Stimulated activated CD4-positive, alpha-beta T cell treated with anti-CD3 and anti-CD28 coated beads, TNF-alpha, amount 100 ng/mL, for 24 hours (primary cell): ENCODE measurements at places on chromosomes 6 and 20.

DNA sequence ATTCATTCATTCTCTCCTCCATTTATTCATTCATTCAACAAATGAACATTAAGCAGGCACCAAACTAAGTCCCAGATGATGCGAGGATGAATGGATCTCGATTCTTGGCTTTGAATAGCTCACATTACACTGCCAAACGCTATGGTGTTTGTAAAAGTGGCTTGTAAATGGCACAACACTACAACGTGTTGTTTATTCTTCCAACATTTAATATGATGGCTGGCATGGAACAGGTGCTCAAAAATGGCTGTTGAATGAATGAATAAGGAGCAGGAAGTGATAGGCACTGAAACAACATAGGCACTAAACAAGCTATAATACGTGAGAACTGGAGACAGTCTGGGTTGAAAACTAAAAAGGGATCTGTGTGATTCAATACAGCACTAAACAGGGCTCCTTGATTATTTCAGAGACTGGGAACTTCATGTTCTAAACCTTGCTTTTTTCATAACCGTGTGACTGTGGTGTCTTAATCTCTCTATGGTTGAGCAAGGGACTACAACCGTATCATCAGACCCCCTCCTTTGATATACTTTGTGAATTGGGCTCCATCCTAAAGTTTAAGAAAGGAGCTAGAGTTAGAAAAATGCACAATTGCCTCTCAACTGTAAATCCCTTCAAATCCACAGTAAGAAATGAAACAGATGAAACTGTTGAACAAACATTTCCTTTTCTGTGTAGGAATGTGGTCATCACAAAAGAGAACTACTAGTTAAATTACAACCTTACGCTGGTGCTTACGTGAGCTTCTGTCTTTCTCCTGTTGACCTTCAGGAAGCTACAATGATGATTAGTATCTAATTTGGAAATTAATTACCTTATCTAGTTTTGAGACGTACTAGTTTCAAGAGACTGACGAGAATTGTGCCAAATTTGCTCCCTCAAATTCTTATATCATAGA, 16.9 kb upstream of the SLC16A10 start:
- DNase-seq = no peak

DNA sequence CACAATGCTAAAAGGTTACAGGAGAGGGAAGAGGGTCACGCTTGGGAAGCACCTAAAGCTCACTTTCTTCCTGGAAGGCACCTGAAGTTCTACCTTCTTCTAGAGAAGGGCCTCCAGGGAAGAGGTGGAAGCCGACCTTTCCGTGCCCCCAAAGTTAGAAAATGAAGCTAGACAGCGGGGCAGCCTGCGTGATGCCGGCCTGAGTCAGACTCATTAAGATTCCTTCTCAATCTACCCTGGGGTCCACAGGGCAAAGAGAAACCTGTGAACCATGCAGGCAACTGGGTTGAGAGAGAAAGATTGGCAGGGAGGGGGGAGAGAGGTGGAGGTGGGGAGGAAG, 54.8 kb upstream of the CCDC167 start:
- DNase-seq = no peak

DNA sequence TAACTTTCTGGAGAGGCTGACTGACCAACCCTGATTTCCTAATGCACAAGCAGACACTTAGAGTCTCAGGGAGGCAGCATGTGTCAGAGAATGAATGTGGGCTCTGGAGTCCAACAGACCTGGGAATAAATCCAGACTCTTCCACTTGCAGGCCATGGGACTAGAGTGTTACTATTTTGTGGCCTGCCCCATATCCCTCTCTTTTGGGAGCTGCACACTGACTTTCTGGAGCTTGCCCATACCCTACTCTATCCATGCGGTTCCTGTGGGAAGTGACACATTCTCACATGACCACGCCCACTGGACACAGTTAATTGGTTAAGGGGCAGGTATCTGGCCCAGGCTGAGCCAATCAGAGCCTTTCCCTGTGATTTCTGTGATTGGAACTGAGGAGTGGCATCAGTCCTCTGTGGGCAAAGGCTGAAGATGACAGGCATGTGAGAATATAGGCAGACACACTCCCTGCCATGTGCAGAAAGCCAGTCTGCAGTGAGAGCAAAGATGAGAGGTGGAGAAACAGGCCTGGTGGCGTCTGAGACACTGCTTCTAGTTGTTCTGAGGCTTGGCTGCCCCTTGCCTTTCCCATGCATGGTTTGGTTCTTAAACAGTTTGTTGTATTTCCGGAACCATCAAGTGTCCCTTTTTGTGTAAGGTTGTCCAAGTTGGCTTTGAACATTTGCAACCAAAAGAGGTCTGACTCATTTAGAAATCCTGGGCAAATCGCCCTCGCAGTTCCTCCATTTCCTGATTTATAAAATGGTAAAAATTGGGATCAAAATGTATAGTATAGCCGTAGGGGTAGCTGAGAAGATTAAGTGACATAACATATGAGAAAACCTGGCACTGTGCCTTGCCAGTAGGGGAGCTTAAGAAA, 125.6 kb downstream of the CDC5L start:
- no peak for DNase-seq

DNA sequence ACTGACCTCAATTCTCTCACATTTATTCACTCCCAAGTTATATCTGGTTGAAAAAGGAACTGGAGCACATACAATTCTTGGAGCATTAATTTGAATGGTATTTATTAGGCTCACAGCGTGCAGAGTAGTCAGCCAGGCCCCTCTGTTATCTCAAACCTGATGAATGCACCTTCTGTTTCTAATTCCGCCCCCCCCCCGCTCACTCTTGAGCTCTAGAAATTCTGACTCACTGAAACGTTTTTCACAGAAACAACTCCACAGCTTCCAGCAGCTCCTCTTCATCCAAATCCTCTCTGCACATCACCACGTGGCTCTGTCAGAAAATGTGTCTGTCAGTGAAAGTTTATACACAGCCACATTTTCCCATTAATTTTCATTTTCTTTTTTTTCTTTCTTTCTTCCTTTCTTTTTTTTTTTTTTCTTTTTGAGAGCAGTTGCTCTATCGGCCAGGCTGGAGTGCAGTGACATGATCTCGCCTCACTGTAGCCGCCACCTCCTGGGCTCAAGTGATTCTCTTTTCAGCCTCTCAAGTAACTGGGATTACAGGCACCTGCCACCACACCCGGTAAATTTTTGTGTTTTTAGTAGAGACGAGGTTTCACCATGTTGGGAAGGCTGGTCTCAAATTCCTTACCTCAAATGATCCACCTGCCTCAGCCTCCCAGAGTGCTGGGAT, 109.4 kb downstream of the TBXT start:
- DNase-seq = no peak

- no peak for DNase-seq
These were observed 1.7 kb upstream of the TMEM170B start for GRCh38 chr6:11535801-11536230.

DNA sequence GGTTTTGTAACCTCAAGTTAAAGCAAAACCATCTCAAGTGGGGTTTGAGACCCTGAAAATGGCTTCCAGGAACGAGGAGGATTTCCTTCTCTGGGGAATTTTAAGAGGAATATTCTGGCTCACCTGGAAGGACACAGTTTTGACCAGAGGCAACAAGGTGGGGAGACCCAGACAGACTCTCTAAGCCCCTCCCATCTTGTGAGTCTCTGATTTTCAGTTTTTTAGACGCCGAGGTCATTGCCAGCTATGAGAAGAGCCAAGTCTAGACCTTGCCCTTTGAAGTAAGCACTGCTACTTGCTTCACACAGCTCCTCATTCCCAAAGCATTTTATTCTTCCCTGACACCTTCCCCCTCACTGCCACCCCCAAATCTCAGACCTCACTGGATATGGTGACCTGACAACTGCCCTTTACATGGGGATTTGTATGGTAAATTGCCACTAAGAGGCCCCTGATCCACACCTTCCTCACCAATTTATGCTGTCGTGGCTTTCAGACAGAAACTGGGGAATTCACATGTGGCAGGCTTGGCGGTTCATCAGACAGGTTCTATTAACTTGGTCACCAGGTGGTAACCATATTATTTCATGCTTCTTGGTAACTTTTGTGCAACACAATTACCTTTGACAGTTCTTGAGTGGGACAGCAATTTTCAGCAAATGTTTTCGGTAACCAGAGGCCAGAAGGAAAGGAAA, 116.2 kb downstream of the ISM1 start:
- DNase-seq = no peak

GRCh38 chr6:155062866-155063341, 67.8 kb downstream of the TIAM2 start:
- no peak for DNase-seq

- no peak for DNase-seq
These were observed 184.2 kb upstream of the MAN1A1 start for GRCh38 chr6:119533603-119534279.

- no peak for DNase-seq
These were observed 24.6 kb downstream of the MLIP start for GRCh38 chr6:54135665-54136369.

DNA sequence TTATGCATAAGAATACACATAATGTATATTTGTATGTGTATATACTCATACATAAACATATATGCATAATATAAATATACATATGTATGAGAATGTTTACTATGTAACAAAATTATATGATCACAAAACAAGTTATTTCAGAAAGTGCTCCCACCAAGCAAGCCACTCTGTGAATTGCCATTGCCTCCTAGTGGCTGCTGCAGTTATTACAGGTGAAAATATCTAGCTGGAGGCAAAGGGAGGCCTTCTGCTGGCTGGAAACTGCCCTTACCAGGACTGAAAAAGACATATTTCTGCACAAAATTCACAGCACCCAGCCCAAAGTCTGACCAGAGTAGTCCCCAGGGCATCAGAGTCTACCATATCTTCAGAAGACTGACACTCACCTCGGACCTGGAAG, 14.4 kb upstream of the ADAM33 start:
- DNase-seq = no peak

GRCh38 chr6:103522045-103522444, 1337.7 kb downstream of the HACE1 start:
- no peak for DNase-seq

- no peak for DNase-seq
These were observed 642.3 kb downstream of the MAFB start for GRCh38 chr20:40046703-40047102.

GRCh38 chr6:113121571-113121970, 735.6 kb upstream of the MARCKS start:
- DNase-seq = no peak

GRCh38 chr6:45654673-45655072, 276.9 kb upstream of the SUPT3H start:
- no peak for DNase-seq

- DNase-seq = no peak
These were observed 10.4 kb downstream of the PXT1 start for GRCh38 chr6:36432151-36432671.

- DNase-seq = no peak
These were observed 119.6 kb upstream of the DOK5 start for GRCh38 chr20:54355631-54356280.

DNA sequence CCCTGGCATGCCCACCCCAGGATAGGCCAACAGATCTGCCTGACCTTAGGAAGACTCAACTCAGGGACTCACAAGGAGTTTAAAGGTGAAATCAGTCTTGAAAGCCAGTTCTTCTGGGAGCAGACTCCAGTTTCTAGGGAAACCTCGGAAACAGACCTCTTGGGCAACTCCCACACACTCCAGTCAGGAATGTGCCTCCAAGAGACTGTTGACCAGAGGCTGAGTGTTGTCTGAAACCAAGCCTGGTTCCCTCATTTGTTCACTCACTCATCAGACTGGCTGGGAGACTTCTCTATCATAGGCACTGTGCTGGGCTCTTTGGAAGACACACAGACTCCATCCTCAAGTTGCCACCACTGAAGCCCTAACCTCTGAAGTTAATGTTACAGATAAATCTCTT, 1.8 kb downstream of the TREM1 start:
- DNase-seq = no peak

DNA sequence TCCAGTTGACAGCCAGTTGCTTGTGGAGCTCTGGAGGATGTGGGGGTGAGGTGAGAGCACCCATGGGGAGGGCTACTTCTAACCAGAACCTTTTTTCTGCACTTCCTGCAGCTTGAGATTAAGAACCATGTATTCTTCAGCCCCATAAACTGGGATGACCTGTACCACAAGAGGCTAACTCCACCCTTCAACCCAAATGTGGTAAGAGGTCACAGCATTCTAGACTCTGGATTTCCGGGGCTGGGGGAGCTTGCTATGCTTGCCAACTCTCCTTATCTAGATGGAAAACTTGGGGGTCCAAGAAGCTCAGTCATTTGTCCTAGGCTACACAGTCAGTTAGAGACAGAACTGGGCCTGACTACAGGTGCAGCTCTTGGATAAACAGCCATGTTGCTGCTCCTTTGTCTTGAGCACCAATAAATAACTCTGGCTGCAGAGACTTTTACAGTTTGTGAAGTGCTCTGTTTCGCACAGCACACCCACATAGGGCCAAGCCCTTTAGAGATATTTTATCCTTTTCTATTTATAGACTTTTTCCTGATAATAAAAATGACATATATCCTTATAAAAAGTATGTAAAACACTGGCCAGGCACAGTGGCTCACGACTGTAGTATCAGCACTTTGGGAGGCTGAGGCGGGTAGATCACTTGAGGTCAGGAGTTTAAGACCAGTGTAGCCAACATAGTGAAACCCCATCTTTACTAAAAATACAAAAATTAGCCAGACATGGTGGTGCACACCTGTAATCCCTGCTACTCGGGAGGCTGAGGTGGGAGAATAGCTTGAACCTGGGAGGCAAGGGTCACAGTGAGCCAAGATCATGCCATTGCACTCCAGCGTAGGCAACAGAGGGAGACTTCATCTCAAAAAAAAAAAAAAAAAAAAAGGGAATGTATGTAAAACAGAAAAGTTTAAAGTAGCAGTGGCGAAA, 10.6 kb upstream of the IFT52 start:
- no peak for DNase-seq
